Caco-2 (cell line): ENCODE measurements at places on chromosomes 5 and 9. TPM values are rescaled to one million over a fixed set of nuclear protein-coding genes. Genes with fewer than 3 reads are reported as not detected.

Gene ANKRD34B
- 0.07 TPM in 1 of 2 replicates, not detected in the other for total RNA-seq

Gene FAXDC2
- 0.95 and 1.6 TPM in 2 replicates for total RNA-seq

Gene CD274
- total RNA-seq = 0.67 TPM in 1 of 2 replicates, not detected in the other

Gene HAVCR1
- 135 and 144 TPM in 2 replicates for total RNA-seq

Gene MARCOL
- total RNA-seq = not detected in 2 replicates

Gene CNTFR
- total RNA-seq = 0.26 and 0.39 TPM in 2 replicates

Gene PCDHGA7
- 0.09 and 0.43 TPM in 2 replicates for total RNA-seq

Gene CARTPT
- total RNA-seq = not detected in 2 replicates

Gene EQTN
- not detected in 2 replicates for total RNA-seq

Gene SLC27A4
- total RNA-seq = 21.1 and 22.8 TPM in 2 replicates

Gene MRPL36
- 65.9 and 68.4 TPM in 2 replicates for total RNA-seq
